ENCODE measurements at places on chromosomes 7 and 10. TPM values are rescaled to one million over a fixed set of nuclear protein-coding genes. Genes with fewer than 3 reads are reported as not detected.

- H3K36me3 ChIP-seq, result no peaks in the 10 kb centered on the region
- no peak overlapping the region for H3K4me3 ChIP-seq
- no peak overlapping the region for H3K27ac ChIP-seq
- H3K4me1 ChIP-seq, result no peaks in the 10 kb centered on the region
- no peaks in the 10 kb centered on the region for H3K27me3 ChIP-seq
- no peak for DNase-seq
Measured at GRCh38 chr7:17488829-17489228, 190.4 kb downstream of the AHR start.

- H3K36me3 ChIP-seq, result no peaks in the 10 kb centered on the region
- H3K4me3 ChIP-seq, result no peak overlapping the region
- DNase-seq, result no peak
- H3K4me1 ChIP-seq, result no peaks in the 10 kb centered on the region
Measured at GRCh38 chr10:27439101-27439500, 65.0 kb upstream of the RAB18 start.

GRCh38 chr10:76070916-76071315 lies 639.5 kb downstream of the LRMDA start:
- H3K4me1 ChIP-seq, result no peaks in the 10 kb centered on the region
- H3K27ac ChIP-seq, result no peak overlapping the region
- no peaks in the 10 kb centered on the region for H3K27me3 ChIP-seq
- no peak overlapping the region for H3K4me3 ChIP-seq
- no peak for DNase-seq

NFE2L3 gene
- 0.75 TPM for total RNA-seq

GRCh38 chr7:156383526-156383925 lies 257.0 kb upstream of the RNF32 start:
- no peaks in the 10 kb centered on the region for H3K36me3 ChIP-seq
- DNase-seq, result no peak
- no peaks in the 10 kb centered on the region for H3K27me3 ChIP-seq
- no peak overlapping the region for H3K27ac ChIP-seq
- H3K4me3 ChIP-seq, result no peak overlapping the region

INHBA gene
- 2.0 TPM for total RNA-seq

- no peaks in the 10 kb centered on the region for H3K36me3 ChIP-seq
- no peak overlapping the region for H3K4me3 ChIP-seq
- H3K27ac ChIP-seq, result no peak overlapping the region
Measured at GRCh38 chr7:70415179-70415972, 716.6 kb upstream of the GALNT17 start.

- no peaks in the 10 kb centered on the region for H3K27me3 ChIP-seq
- no peaks in the 10 kb centered on the region for H3K4me1 ChIP-seq
Measured at GRCh38 chr7:158022601-158023000, 565.0 kb downstream of the PTPRN2 start.
